ENCODE measurements at places on chromosomes 3 and 15.

DNA sequence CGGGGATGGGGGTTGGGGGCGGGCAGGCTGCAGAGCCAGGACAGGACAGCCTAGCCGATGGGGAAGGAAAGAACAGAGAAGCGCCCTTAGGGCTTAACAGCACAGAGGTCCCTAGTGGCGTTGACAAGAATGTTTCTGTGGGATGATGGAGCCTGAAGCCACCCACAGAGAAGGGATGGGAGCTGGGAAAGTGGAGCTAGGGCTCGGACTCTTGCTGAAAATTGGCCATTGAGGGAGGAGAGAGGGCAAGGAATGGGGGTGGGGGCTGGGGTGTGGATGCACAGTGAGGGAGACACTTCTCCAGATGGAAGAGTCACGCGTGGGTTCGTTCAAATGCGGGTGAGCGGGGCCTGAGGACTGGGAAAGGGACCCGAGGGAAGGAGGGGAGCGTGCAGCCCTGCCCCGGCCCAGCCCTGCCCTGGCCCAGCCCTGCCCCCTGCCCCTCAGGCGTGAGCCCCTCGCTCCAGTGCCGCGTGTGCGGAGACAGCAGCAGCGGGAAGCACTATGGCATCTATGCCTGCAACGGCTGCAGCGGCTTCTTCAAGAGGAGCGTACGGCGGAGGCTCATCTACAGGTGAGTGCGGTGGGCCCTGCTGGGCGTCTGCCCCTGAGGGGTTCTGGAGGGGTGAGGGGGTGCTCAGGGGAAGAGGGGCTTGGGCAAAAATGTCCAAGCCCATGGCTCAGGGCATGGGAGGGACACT, 832 bp downstream of the NR2E3 start:
- H3K4me3 ChIP-seq, result no peak overlapping the region
- peaks cover 23% of the 10 kb centered on the region for H3K4me1 ChIP-seq
- H3K27ac ChIP-seq, result no peak overlapping the region

DNA sequence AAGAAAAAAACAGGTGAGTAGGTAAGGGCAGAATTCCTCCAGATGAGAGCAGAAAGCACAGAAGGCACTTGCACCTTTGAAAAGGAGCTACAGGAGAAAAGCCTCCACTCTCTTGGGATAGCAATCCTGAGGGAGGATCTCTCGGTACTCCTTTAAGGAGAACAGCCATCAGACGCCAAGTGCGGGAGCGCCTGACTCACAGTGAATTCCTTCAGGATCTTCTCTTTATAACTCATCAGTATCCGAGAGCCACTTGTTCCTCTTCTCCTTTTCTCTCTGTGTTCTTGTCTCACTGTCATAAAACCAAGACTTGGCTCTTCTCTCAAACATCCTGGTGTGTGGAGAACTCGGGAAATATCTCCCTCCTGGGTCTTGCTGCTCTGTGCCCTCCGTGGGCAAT, 10.1 kb upstream of the GOLGA8J start:
- H3K27ac ChIP-seq, result no peak overlapping the region

GRCh38 chr3:195253923-195254432, 17.0 kb downstream of the XXYLT1 start:
- no peaks in the 10 kb centered on the region for H3K36me3 ChIP-seq
- H3K27me3 ChIP-seq, result no peaks in the 10 kb centered on the region
- no peak overlapping the region for H3K4me3 ChIP-seq

DNA sequence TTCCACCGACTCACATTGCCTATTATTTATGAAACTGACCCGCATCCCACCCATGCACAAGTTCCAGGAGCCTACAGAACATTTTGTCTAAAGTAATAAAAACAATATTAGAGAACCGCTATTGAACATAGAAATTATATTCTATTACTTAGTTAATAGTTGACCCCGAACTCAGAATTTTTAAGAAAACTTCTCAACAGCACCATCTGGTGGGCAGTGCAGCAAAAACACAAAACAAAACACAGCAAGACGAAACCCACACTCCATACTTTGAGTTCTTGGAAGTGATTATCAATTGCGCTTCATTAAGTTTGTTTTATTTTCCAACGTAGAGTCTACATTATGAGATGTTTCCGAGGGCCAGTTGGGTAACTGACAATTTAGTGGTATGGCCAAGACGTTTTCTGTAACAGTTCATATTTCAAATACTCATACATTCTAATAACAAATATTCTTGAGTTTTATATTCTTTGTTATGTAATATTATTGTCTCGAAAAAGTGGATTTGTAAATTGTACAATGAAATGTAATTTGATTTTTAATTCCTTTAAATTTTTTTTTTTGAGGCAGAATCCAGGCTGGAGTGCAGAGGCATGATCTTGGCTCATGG, 24.0 kb upstream of the C3orf70 start:
- no peak for DNase-seq
- H3K27ac ChIP-seq, result no peak overlapping the region
- H3K4me3 ChIP-seq, result no peak overlapping the region
- no peaks in the 10 kb centered on the region for H3K27me3 ChIP-seq
- no peaks in the 10 kb centered on the region for H3K36me3 ChIP-seq

DNA sequence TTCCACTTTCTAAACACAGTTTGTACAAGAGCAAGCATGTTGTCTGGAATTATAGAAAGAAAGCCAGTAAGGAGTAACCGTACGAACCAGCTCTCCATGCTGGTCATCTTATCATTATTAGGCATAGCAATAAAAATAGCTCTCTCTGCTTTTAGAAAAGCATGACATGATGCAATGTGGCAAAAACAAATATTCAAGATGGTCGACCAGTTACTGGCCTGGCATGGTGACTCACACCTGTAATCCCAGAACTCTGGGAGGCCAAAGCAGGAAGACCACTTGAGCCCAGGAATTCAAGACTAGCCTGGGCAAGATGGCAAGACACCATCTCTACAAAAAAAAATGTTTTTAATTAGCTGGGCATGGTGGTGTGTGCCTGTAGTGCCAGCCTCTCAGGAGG, 2.6 kb upstream of the MAP4 start:
- H3K4me1 ChIP-seq, result peaks cover 85% of the 10 kb centered on the region
- H3K36me3 ChIP-seq, result peaks cover 2% of the 10 kb centered on the region
- no peaks in the 10 kb centered on the region for H3K27me3 ChIP-seq
- no peak overlapping the region for H3K4me3 ChIP-seq

DNA sequence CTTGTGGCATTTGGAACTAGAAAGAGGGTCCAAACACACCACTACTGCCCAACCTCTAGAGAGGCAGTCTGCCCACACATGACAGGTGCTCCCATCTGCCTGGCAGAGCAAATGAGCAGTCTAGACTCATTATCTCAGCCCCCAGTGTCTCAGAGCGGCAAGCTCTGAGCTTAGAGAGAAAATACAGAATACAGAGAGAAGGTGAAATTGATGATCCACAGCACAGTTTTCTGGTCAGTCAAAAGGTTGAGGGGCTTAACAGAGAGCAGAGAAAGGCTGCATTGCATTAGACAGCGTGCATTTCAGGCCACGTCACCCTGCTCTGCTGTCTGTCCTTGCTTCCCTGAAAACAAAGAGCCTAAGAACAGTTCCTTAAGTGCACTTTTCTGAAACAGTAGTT, 135.1 kb downstream of the KCNMB2 start:
- no peaks in the 10 kb centered on the region for H3K27me3 ChIP-seq
- H3K4me3 ChIP-seq, result no peak overlapping the region
- DNase-seq, result no peak

DNA sequence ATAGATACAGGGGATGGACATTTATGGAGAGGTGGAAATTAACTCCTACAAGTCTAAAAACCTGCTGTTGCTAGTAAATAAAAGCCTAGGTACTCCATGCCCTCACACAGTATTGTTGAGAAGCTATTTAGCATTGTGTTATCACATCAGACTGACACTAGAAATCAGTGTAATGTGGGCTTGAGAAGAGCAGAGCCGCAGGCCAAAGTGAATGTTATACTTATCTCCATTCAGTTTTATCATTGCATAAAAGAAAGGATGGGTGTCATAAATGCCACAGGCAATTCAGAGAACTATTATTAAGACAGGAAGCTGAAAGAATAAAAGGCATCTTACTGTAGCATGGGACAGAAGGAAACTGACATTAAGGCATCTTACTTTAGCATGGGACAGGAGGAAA, 13.7 kb upstream of the ISLR start:
- H3K36me3 ChIP-seq, result no peaks in the 10 kb centered on the region
- H3K27me3 ChIP-seq, result no peaks in the 10 kb centered on the region
- peaks cover 61% of the 10 kb centered on the region for H3K4me1 ChIP-seq

DNA sequence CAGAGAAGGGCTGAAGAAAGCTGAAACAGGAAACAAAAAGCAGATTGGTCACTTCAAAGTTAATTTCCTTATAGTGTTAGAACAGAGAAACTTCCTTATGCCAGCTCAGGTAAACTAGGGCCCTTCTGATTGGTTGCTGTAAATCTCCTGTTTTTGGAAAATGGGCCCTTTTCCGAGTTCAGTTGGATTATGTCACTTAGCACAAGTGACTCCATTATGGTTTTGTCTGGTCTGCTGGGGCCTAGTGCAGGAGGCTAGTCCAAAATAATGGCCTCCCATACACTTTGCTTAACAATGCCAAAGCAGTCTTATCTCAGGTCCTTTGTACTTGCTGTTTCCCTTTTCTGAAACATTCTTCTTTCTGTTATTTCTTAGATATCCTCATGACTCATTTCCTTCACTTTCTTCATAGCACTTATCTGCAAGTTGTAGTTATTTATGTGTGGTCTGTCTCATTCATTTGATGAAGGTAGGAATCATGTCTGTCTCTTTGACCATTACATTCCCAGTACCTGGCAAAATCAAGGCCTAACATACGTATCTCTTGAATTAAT, 7.7 kb upstream of the DCP1A start:
- H3K27me3 ChIP-seq, result peaks cover 2% of the 10 kb centered on the region
- no peaks in the 10 kb centered on the region for H3K36me3 ChIP-seq
- no peak overlapping the region for H3K27ac ChIP-seq
- no peak overlapping the region for H3K4me3 ChIP-seq

DNA sequence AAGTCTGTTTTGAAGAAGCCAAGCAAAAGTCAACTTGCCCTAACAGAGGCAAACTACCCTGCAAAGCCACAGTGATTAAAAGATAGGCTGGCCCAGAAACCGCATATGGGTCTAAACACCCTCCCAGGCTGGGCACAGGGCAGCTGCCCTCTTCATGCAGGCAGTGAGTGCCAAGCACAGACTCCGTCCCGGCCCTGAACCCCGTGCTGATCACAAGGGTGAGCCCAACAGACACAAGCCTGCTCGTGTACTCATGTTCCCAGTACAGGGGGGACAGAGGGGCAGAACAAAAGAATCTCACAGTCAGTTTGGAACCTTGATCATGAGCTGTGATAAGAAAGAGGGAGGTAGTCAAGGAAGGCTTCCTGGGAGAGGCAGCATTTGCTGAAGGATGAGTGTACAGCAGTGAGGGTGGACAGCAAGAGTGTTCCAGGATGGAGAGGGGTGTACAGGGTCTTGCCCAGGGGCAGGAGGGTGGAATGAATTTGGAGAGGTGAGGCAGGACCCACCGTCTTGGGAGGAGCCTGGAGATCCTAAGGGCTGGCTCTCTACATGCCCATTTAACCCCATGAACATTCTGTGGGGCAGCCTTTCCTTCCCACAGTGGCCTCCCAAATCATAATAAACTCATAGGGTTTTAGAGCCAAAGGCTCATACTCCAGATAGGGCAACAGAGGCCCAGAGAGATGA, 43.2 kb upstream of the PRR23E start:
- H3K4me3 ChIP-seq, result no peak overlapping the region
- peak; percentile 53 for DNase-seq
- no peak overlapping the region for H3K27ac ChIP-seq
- H3K27me3 ChIP-seq, result peaks cover 20% of the 10 kb centered on the region
- no peaks in the 10 kb centered on the region for H3K4me1 ChIP-seq

DNA sequence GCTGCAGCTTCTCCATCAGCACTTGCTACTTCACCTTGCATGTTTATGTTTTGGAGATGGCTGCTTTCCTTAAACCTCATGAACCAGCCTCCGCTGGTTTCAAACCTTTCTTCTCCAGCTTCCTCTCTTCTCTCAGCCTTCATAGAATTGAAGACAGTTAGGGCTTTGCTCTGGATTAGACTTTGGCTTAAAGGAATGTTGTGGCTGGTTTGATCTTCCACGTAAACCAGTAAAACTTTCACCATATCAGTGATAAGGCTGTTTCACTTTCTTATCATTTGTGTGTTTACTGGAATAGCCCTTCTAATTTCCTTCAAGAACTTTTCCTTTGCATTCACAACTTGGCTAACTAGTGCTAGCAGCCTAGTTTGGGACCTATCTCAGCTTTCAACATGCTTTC, 11.7 kb upstream of the GNAT1 start:
- no peak for DNase-seq
- no peaks in the 10 kb centered on the region for H3K4me1 ChIP-seq
- no peak overlapping the region for H3K27ac ChIP-seq
- no peaks in the 10 kb centered on the region for H3K27me3 ChIP-seq

GRCh38 chr3:121883507-121883906, 10.7 kb upstream of the SLC15A2 start:
- H3K27ac ChIP-seq, result no peak overlapping the region
- no peaks in the 10 kb centered on the region for H3K27me3 ChIP-seq
- DNase-seq, result no peak
- H3K4me1 ChIP-seq, result no peaks in the 10 kb centered on the region
- no peaks in the 10 kb centered on the region for H3K36me3 ChIP-seq

DNA sequence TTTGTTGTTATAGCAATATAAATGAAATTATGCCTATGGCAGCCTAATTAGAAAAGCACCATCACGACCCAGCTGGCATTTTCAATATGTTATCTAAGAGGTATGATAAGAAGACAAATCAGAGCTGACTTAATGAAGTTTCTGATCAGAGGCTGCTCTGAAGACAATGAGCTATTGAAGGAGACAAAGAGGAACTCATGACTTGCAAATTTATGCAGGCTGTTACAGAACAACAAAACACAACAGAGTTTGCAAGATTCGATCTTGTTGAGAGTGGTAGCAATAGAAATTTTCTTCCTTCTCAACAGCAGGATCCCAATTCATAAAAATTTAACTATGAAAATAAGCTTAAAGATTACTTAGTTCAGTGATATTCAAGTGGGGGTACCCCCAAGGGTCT, 7.7 kb downstream of the CCDC54 start:
- no peaks in the 10 kb centered on the region for H3K27me3 ChIP-seq
- DNase-seq, result no peak
- H3K27ac ChIP-seq, result no peak overlapping the region
- peaks cover 2% of the 10 kb centered on the region for H3K36me3 ChIP-seq
- H3K4me1 ChIP-seq, result peaks cover 2% of the 10 kb centered on the region

GRCh38 chr15:89654301-89654761, 936 bp downstream of the KIF7 start:
- H3K36me3 ChIP-seq, result peaks cover 5% of the 10 kb centered on the region
- H3K27ac ChIP-seq, result peak overlapping the region; percentile 62
- peak; percentile 75 for DNase-seq
- no peaks in the 10 kb centered on the region for H3K27me3 ChIP-seq
- H3K4me3 ChIP-seq, result peak overlapping the region; percentile 91

DNA sequence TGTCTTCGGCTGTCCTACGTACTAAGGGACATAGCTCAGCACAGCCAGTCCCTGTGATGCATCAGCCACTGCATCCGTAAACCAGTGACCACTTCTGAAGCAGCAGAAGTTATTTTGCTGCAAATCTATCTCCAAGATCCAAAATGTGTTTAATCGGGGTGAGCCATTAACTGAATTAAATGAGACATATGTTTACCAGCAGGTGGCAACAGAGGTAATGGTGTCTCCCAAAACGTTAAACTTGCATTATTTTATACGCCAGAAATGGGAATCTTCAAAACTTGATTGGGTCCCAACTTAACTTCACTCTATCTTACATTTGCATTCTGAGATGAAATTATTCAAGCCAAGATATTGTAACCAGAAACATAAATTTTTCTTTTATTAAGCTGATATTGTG, 75.3 kb upstream of the BOC start:
- H3K4me1 ChIP-seq, result peaks cover 3% of the 10 kb centered on the region
- H3K4me3 ChIP-seq, result no peak overlapping the region
- no peaks in the 10 kb centered on the region for H3K36me3 ChIP-seq
- no peak overlapping the region for H3K27ac ChIP-seq

- peaks cover 18% of the 10 kb centered on the region for H3K36me3 ChIP-seq
- no peaks in the 10 kb centered on the region for H3K27me3 ChIP-seq
- H3K27ac ChIP-seq, result peak overlapping the region; percentile 29
- no peak overlapping the region for H3K4me3 ChIP-seq
- peaks cover 13% of the 10 kb centered on the region for H3K4me1 ChIP-seq
Observed at GRCh38 chr3:72957297-72957696, 39.3 kb upstream of the PPP4R2 start.

Measured in chondrocyte (in vitro differentiated cells).